ENCODE measurements at places on chromosomes 2 and 18.
A peak's percentile ranks its signal among the peaks of the same experiment; 100 is the strongest.

DNA sequence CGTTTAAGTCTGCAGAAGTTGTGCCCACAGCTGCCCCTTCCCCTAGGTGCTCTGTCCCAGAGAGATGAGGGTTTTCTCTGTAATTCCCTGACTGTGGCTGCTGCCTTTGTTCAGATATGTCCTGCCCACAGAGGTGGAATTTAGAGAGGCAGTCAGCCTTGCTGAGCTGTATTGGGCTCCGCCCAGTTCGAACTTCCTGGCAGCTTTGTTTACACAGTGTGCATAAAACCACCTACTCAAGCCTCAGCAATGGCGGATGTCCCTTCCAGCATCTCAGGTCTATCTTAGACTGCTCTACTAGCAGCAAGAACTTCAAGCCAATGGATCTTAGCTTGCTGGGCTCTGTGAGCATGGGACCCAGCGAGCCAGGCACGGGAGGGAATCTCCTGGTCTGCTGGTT lies 48.1 kb downstream of the LHCGR start:
- DNase-seq = no peak

- DNase-seq = no peak
Observed at GRCh38 chr2:207119048-207119447, 46.7 kb downstream of the KLF7 start.

DNA sequence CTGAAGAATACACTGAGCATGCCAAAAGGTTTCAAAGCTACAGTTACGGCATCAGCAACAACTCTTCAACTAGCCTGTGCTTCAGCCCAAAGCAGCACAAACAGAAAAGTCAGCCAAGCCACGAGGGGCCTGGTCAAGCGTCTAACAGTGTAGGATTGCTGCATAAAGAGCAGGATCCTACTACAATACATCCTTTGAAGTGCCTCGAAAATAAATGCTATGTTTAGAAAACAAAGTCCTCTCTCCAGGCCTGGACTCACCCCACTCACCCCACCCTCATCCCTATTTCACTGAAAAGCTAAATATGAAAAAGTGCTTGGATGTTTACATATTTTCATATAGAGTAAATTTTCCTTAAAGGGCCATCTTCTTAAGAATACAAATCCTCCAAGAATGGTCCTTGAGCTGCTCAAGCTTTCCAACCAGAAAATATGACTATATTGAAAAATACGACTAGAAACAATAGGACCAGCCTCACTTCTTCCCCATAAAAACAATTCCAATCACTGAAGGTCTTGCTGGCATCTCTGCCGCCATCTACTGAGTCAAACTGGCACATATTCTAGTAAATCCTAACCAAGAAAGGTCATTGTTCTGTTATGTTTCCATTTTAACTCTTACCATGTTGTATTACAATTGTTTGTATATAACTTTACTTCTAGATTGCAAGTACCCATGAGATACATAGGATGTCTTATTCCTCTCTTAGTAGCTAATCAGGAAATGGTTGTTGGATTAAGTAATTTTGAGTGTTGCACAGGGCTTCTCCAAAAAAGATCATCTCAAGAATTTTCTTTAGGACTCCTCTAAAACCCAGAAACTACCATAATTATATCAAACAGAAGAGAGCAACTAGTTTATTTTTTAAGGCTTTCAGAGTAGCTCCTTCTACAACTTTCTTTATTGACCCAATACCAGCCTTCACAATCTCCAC lies 63.6 kb downstream of the CLHC1 start:
- no peak for DNase-seq

DNA sequence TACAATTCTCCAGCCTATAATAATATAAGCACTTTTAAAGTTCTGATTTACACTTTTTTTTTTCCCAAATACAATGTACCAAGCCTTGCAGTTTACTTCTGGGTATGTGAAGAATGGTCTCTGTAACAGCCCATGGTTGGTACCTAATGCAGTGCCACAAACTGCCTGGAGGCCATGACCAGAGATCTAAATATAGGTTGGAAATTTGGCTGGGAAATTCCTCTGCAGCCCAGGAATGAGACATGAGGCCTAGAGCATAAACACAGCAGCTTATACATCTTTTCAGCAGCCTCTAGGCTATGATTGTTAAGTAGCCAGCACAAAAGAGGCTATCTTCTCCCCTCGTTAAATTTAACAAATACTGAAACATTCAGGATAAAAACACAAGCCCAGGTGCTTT lies 432.0 kb upstream of the FAM98A start:
- DNase-seq = no peak

- DNase-seq = peak; percentile 41
Observed at GRCh38 chr2:101998896-101999789, 7.4 kb downstream of the IL1R2 start.

- no peak for DNase-seq
Observed at GRCh38 chr2:224562831-224563230, 22.3 kb downstream of the CUL3 start.

DNA sequence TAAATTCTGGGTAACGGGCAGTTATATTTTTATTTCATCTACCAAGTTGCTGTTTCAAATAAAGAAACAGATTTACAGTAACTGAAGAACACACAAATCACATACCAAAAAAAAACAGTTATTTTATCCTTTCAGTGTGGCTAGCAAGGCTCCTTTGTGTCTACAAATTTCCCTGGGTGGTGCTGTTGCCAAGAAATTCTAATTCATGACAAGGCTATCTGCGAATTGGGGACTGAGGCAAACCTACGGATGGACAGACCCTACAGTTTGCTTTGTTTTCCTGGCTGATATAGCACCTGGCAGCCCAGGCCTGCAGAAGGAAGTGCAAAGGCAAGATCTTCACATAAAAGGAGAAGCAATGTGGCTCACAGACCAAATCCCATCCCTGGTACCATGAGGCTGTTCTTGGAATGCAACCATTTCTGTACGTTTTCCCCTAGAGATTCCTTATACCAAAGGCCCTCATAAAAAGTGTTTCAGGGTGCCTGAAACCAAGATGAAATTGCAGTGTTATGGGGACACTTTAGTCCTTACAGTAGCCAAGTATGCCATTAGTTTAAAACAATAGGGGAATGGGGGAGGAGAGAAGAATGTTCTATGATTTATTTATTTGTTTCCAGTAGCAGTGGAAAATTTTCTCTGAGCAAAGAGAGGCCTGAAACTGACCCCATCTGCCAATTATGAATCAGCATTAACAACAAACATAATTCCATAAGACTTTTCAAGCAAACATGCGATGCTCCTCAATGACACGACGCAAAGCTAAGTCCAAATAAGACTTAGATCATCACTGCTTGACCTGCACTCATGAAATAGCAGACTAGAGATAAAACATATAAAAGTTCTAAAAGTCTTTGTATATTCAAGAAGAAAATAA lies 4.3 kb downstream of the KLF7 start:
- DNase-seq = no peak

- DNase-seq = peak; percentile 77
Observed at GRCh38 chr2:231411831-231412617, 16.5 kb downstream of the B3GNT7 start.

DNA sequence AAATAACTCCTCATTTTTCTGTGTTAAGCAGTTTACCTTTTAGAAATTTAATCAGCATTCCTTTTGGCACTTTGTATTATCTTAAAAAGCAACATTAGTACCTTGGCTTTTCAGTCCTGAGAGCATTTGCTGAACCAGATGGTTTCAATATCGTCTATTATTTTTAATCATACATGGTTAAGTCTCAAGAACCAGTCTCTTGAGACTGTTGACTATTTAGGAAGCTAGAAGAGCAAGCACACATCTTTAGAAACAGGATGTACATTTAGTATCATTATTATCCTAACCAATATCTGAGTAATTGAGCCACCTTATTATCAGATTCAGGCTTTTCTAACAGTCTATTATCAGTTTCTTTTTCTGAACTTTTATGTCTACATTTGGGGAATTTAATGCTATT lies 28.2 kb upstream of the ZEB2 start:
- no peak for DNase-seq

- DNase-seq = peak; percentile 68
Observed at GRCh38 chr2:73175663-73176204, 26.6 kb upstream of the NOTO start.

DNA sequence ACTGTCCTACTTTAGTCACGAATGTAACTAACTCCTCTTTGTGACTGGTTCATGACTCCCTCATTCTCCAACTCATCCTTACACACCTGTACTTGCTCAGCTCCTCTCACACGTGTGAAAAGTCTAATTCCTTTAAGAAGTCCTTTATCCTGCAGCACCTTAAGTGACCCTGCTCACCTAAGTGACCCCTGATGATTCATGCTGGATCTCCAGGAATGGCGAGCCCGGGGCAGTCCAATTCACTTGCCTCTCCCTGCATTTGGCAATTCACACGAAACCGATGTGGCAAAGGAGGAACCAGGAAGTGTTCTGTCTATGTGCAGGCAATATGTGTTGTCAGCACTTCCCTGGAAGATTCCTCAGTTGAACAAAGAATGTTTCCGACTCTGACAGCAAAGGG lies 189.8 kb upstream of the NABP1 start:
- DNase-seq = no peak

- no peak for DNase-seq
Observed at GRCh38 chr2:160156100-160156499, 44.0 kb downstream of the ITGB6 start.

DNA sequence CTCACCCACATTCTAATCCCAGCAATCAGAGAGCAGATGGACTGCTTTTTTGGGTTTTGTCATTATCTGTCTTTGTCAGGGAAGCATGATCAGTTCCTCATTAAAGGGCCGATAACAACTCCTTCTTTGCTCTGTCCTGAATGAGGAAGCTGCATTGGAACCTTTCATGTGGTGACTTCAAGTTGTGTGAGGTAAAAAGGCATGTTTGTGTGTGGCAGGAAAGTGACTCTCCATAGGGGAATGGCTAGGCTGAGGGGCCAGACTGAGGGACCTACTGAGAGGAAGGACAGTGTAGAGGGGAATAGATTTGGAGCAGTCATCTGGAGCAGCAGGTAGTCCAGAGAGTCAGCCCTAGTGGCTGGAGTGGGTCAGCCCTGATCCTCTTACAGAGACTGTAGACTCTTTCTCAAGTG lies 23.6 kb upstream of the LRRTM1 start:
- DNase-seq = no peak

GRCh38 chr2:45172142-45172541 lies 162.9 kb upstream of the SIX2 start:
- no peak for DNase-seq

DNA sequence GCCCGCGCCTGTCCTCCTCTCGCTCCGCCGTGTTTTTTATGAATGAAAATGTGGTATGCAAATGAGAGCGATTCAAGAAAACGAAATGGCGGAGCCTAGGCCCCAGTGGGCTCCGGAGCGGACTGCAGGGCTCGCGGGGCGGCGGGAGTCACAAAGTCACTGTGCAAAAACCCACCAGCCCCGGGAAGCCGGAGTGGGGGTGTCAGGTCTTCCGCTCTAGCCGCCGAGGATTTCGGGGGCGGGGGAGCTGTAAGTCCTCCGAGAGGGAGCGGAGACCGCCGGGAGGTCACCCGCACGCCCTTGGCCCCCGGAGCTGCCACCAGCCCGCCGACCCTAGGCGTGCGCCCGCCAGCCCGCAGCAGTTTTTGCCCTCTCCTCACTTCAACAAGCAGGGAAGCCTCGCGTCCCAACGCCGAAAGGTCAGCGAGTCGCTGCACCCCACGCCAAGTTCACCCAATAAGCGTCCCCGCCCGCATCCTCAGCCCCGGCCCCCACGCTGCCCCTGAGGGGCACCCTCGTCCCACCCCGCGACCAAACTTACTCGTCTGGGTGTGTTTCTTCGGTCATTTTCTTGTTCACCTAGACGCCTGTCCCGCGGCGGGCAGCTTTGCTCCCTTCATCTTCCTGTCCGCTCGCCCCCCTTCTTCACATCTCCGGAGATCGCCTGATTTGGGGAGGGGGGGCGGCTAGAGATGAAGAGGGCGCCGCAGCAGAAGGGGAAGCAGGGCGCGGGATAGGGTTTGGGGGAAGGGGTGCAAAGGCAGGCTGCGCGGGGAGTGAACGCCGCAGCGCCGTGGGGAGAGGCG lies 775 bp downstream of the SPRED2 start:
- DNase-seq = peak; percentile 23

DNA sequence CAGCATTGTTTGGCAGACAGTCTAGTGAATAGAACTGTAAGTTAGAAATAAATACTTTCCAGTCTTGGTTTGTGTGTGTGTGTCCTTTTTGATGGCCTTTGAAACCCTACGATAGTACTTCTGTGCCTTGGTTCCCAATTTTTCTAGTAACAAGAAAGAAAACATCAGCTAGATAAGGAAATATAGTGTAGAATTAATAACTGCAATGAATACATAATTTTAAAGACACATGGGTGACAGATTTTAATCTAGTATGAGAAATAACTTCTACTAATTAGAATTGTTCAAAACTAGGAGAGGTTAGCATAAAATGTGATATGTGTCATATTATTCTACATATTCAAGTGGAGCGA lies 44.5 kb upstream of the NEMP2 start:
- DNase-seq = no peak

DNA sequence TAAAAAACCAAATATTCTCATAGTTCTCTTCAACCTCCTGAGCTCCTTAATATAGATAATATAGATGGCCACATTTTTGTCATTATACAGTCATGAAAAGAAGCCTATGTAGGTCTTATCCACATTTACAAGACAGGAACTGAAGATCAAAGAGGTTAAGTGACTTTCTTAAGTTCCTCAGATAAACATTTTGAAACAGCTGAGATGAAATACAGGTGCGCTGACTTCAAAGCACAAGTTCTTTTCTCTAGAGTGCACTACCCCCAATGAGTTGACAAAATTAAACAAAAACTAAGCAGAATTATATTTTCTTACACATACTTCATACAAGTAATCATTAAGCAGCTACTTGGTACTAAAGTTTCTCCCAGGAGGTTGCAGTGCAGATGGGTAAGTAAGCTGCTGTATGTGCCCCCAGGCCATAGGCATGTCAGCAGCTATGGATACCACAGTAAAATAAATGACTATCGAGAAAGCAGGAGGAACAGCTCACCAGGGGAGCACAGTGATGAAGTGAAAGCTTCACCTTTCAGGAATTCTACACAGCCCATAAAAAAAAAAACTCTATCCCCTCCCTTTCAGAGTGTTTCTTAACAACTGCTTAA lies 199.8 kb downstream of the DPP10 start:
- DNase-seq = no peak

GRCh38 chr2:112019569-112019982 lies 35.5 kb upstream of the TMEM87B start:
- DNase-seq = no peak

DNA sequence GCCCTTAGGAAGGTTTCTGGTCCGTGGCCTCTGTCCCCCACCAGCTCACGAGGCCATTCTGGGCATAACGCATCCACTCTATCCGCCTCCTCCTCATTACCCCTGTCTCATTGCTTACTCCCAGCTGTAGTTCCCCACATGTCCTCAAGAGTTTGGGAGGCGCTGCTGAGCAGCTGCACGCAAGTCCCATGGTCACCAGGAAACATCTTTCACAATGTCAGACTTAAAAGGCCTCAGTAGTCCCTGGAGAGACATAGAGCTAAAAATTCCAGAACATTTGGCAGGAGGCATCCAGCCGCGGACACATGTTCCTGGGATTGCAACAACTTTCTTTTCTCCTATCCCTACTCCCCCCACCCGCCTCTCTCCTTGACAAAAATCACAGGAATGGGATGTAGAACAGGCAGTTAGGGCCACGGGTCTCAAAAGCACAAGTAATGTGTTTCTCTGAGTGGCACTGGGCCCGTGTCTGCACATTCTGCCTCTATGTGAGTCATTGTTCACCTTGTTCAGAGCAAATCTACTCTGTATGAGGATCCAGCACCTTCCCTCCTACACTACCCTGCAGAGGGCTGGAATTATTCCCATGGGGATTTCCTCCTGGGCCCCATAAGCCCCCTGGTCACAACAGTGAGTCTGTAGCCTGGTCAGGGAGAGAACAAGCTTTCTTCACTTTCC lies 8.1 kb downstream of the LBH start:
- DNase-seq = peak; percentile 75

GRCh38 chr2:33090553-33091134 lies 143.9 kb downstream of the LTBP1 start:
- no peak for DNase-seq
